ENCODE measurements at places on chromosomes 5 and 9. TPM values are rescaled to one million over a fixed set of nuclear protein-coding genes. Genes with fewer than 3 reads are reported as not detected.

Gene GFI1B
- total RNA-seq = not detected

- DNase-seq = no peak
These were observed at the start of gene KCNMB1 for GRCh38 chr5:170388818-170389549. TSS of gene KCNMB1 (minus strand) at chr5:170389367. CDS start at chr5:170385447, 3,920 bp downstream.

DNA sequence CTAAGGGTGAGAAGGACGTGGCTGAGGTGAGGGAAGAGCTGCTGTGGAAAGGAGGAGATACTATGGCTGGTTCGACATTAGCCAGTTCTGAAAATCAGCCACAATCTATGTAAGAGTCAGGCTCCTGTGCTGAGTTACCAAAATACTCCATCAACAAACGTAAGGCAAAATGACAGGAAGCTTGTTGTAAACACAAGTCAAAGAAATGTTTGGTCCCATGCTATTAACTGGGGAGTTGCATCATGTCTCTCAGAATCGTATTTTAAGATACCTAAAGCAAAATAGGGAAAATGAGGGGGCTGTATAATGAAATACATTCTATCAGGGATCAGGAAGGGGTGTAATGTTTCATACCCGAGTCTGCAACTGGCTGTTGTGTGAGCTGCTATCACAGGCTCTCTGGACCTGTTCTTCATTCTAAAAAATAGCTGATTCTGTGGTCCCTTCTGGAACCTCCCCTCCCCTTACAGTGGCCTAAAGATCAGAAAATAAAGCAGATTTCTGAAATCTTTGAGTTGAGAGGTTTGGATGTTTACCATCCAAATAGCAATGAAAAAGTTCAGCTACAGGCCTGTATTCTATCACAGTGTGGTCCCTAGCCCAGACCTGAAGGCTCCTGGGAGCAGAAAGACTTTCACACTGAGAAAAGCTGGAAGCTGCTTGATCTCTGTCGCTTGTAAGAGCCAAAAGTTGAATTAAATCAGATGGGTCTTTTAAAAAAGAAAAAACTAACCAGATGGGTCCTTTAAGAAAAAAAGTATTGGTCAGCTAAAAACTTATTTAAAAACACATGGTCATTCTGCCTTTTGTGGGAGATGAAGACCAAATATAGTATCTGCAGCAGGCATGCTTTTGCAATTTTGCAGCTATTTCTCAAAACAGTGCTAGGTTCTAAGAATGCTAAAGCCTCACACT lies 97.8 kb upstream of the SMC5 start:
- no peak for DNase-seq

Gene FCN1
- total RNA-seq = 5.3 TPM

- DNase-seq = no peak
These were observed 104.3 kb downstream of the CEMIP2 start for GRCh38 chr9:71663931-71664459.

Gene PSIP1
- total RNA-seq = 21.2 TPM

- peak; percentile 58 for DNase-seq
These were observed 13.8 kb upstream of the ANGPTL2 start for GRCh38 chr9:127136081-127136879.

- no peak for DNase-seq
These were observed 20.8 kb upstream of the ACTBL2 start for GRCh38 chr5:57503433-57503832.

- peak; percentile 84 for DNase-seq
These were observed at the start of gene GGTA1 for GRCh38 chr9:121499427-121500164. TSS of gene GGTA1 (minus strand) at chr9:121499844. CDS start at chr9:121467922, 31,922 bp downstream.

Gene SLC30A5
- 40.7 TPM for total RNA-seq

Gene CTXN3
- not detected for total RNA-seq

Gene TTC16
- 0.16 TPM for total RNA-seq

Gene DHX29
- total RNA-seq = 18.0 TPM

GRCh38 chr9:136093995-136094881 lies 851 bp downstream of the NACC2 start:
- DNase-seq = peak; percentile 89

DNA sequence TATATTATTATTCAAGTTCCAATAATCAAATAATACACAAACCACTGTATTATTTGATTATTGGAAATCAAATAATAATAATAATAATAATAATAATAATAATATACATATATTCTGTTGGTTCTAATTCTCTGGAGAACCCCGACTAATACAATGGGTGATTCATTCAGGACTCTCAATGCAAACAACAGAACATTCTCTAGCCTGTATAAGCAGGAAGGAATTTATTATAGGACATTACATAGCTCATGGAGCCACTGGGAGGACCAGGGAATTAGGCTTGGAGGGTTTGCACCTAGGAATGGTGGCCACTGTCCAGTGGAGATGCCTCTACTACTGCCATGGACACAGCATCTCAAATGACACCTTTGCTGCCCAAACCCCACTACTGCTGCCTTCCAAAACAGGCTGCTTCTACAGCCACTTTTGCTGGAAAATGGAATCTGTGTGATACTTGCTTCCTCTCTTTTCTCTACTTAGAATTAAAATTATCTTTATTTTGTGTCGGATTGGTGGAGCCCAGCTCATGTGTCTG lies 25.9 kb downstream of the PTGS1 start:
- DNase-seq = no peak

Gene ZFP2
- 1.2 TPM for total RNA-seq

Gene FYB1
- total RNA-seq = 4.5 TPM

- DNase-seq = no peak
These were observed 21.6 kb downstream of the NDST1 start for GRCh38 chr5:150529555-150529954.

GRCh38 chr9:131641618-131642495 lies 96.5 kb downstream of the PRRT1B start:
- no peak for DNase-seq

DNA sequence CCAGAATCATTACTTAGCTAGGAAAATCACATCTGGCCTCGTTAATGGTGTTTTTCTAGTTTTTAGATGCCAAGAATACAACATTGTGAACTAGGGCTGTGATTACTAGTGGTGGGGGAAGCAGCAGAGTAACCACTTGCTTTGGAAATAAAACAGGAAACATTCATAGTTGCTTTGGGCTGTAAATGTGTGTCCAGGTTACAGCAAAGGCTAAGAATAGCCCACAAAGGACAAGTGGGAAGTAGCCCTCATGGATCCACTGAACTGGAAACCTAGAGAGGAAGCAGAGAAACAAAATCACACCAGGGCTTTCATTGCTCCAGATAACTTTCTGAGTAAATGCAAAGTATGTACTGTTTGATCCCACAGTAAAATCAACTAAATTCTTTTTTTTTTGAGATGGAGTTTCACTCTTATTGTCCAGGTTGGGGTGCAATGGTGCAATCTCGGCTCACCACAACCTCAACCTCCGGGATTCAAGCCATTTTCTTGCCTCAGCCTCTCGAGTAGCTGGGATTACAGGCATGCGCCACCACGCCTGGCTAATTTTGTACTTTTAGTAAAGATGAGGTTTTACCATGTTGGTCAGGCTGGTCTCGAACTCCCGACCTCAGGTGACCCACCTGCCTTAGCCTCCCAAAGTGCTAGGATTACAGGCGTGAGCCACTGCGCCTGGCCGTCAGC lies 56.2 kb upstream of the TNFSF15 start:
- no peak for DNase-seq

DNA sequence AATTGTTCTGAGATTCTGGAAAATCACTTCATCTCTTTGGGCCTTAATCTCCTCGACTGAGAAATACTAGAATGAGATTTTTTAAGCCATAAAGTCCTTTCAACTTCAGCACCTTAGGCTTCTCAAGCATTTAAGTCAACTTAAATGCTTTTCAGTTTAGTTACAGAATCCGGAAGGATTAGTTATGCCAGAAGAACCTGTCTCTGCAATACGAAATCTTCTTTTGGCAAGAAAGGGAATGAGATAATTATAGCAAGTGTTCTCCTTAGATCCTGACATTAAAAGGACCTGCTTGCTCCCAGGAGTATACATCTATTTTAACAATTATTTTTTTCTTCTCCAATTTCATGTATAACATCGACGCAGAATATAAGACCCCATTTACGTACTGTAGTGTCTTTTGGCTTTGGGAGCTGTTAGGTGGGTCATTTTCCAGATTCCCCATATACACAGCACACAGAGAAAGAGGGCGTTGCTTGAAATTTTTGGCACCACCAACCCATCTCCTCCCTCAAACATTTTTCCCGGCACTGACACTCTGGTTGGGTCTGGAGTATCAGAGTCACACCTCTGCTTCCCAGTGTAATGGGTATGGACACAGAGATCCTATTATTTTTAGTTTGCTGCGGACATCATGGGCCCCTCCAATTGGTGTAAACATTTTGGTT lies 43.6 kb upstream of the CLINT1 start:
- DNase-seq = no peak

- DNase-seq = no peak
These were observed 271.8 kb downstream of the TRIM32 start for GRCh38 chr9:116958881-116959280.

Gene PCDHGC4
- total RNA-seq = 5.8 TPM

Gene EFNA5
- total RNA-seq = 40.9 TPM

GRCh38 chr5:98927989-98928872 lies 576 bp downstream of the CHD1 start:
- DNase-seq = peak; percentile 83

DNA sequence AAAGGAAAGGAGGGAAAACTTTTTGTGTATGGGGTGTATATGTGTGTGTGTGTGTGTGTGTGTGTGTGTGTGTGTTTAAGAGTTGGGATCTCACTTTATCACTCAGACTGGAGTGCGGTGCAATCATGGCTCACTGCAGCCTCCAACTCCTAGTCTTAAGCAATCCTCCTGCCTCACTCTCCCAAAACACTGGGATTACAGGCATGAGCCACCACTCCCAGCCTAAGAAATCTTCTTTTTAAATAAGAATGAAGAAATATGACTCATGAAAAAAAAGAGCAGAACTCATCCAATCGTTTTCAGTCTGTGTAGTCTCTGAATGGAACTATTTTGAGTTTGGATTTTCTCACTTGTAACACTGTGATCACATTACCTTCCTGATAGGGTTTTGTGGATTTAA lies 601.5 kb downstream of the ACTL7B start:
- DNase-seq = no peak

Gene RASGRF2
- total RNA-seq = 8.2 TPM

- DNase-seq = peak; percentile 95
These were observed at the start of gene ZNF879 for GRCh38 chr5:179023528-179024189. TSS of gene ZNF879 (plus strand) at chr5:179023804. CDS start at chr5:179025005, 1,201 bp downstream.

- DNase-seq = no peak
These were observed 25.1 kb downstream of the XRCC4 start for GRCh38 chr5:83102364-83102980.

- peak; percentile 82 for DNase-seq
These were observed 57.9 kb downstream of the DIAPH1 start for GRCh38 chr5:141560725-141561483.

- no peak for DNase-seq
These were observed 39.0 kb downstream of the DROSHA start for GRCh38 chr5:31492869-31493268.

DNA sequence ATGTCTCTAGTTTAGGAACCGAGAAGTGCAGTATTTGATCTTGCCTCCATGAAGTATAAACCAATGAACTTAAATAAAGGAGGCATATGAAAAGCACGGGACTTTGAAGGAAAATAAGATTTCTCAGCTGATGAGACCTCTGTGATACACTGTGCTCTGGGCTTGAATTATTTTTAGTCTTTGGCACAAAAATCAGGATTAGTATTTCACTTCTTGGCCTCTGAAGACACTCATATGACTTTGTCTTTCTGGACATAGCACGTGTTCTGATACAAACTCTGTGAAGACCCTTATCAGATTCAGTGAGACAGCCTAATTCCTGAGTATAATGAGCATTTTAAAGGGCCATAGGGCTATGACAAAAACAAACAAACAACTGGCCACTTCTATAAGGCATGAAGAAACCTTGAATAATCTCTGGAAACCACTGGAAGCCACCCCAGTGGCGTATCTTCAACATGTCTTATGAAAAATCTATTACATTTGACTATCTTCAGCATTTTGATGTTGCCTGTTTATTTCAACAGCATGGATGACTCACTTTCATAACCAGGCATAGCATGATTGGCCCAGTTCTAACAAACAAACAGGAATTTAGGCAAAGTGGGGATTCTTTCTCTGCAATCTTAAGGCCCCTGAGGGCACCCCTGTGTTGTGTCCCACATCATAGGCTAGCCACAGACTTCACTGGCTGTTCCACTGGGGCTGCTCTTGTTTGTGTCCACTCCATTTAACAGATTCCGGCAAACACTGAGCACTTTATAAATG lies 90.3 kb upstream of the ZNF462 start:
- no peak for DNase-seq

Data from cardiac septum (tissue), 1 donor.